ENCODE measurements at places on chromosomes 1 and 21. TPM values are rescaled to one million over a fixed set of nuclear protein-coding genes. Genes with fewer than 3 reads are reported as not detected.
A peak's percentile ranks its signal among the peaks of the same experiment; 100 is the strongest.

Gene FCER1A
- total RNA-seq = not detected

DNA sequence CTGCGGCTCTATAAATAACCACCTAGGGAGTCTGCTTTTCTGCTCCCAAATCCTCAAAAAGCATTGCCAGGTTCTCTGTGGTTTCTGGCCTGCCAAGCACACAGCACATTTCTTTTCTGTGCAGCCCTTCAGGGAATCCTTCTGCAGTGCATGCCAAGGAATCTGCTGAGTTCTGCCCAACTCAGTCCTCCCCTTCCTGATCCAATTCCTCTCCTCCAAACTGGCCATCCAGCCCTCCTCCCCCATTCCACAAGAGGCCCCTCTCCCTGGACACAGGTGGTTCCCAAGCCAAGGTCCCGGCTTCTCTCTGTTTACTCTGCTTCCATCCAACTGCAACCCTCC is 61.8 kb downstream of the HIVEP3 start:
- peak; percentile 51 for DNase-seq

Gene TNFRSF9
- 10.5 TPM for total RNA-seq

Gene KDM1A
- 98.5 TPM for total RNA-seq

Gene NUF2
- total RNA-seq = 40.0 TPM

DNA sequence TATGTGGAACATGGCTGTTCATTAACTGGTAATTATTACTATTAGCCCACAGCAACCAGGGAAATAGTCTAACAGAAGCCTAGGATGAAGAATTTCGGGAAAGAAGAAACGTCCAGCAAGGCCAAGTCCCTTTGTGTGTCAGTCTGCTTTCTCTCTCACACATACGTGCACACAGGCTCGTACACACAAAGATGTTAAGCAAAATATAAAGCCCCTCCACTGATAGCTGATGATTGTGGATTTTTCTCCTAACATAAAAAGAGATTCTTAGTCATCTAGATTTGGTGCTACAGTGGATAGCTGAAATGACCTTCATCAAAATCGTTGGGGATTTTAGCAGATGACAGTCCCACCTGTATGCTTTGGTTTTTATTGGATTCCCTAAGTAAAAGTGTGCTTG is 42.1 kb upstream of the A3GALT2 start:
- no peak for DNase-seq

Gene FAM151A
- total RNA-seq = not detected

All from M059J (cell line).